Esophagus mucosa (tissue), 1 donor: ENCODE measurements at places on chromosomes 1 and 21. TPM values are rescaled to one million over a fixed set of nuclear protein-coding genes. Genes with fewer than 3 reads are reported as not detected.

DNA sequence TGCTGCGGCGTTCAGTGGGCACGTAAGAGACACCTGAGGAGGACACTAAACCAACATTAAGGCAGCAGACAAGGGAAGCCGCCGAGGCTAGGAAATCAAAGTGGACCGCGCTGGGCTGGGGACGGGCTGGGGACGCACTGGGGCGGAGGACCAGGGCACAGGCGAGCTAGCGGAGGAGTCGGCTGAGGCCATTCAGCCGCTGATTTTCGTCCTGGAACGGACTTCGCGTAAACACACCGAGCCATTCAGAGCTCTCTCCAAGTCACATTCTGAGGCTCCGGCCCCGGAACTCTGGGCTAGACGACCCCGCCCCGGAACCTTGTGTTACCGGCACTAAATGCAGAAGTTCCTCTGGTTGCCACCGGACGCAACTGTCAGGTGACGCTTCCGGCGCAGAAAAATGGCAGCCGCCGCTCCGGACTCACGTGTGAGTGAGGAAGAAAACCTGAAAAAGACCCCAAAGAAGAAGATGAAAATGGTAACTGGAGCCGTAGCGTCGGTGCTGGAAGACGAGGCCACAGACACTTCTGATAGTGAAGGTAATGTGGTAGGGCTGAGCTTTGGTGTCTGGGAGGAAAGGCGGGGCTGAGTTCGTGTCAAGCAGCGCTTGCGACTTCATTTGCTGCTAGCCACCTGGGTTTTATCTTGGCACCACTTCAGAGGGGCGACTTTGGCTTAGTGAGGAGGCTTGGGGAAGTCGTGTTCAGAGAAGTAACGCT lies at the start of gene RRP15:
RRP15 (plus strand) TSS at position 377 of the 719 bp plus-strand sequence; CDS start at position 401, 24 bp downstream.
- ATAC-seq, result peak; percentile 99

GRCh38 chr1:226864311-226864710 lies 6.1 kb upstream of the PSEN2 start:
- ATAC-seq, result no peak

PTCH2 gene
- total RNA-seq, result 0.40 TPM

GRCh38 chr1:30895944-30896660 lies 12.5 kb downstream of the SDC3 start:
- ATAC-seq, result no peak

DNA sequence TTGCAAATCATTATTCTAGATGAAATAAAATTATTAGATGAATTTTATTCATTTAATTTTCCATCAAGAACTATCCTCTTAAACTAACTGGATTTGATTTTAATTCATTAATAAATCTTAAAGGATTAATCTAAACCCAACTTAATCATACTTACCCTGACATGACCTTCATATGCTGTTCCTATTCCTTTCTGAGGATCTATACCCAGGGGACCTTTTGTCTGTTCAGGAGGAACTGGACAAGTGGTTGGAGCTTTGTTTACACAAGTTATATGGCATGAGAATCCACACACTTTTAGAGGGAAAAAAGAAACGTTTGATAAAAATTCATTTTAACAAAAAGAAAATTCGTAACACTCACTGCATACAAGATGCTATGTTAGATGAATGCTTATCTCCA lies 95.2 kb downstream of the COQ8A start:
- no peak for ATAC-seq

CLDN17 gene
- 1.8 TPM for total RNA-seq

EFNA3 gene
- 20.6 TPM for total RNA-seq

- ATAC-seq, result peak; percentile 36
These were observed 6.9 kb downstream of the PLA2G2D start for GRCh38 chr1:20112279-20113000.

GRCh38 chr1:9238134-9238533 lies 3.6 kb downstream of the H6PD start:
- no peak for ATAC-seq

ELAPOR1 gene
- total RNA-seq, result 1.9 TPM

WNT2B gene
- total RNA-seq, result 4.4 TPM

BACE2 gene
- total RNA-seq, result 39.6 TPM

DNA sequence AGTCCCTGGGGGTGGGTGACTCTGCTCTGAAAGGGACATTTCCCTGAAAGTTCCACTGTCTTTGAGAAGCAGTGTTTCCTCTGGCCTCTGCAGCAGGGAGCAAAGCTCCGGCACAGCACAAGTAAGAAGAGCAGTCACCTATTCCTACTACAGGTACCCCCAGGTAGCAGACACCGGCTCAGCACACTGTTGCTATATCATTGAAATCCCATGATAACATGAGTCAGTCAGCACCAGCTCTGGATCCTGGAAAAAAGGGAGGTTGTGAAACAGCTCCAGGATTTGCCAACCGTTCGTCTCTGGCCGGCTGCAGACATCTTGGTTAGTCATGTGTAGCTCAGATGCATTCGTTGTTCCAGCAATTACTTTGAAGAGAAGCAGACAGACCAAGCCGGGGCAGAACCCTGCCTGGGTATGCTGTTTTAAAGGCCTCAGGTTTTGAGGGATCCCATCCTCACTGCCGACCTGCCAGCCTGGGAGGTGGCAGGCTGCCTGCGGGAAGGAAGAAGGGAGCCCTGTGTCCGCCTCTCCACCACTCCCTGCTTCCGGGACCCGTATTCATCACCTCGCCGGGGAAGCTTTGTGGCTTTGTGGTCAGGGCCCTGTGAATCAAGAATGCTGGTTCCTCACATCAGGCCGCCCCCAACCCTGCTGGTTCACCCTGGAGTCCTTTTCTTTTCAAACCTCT lies 139.2 kb downstream of the CLIC6 start:
- ATAC-seq, result peak; percentile 83

DNA sequence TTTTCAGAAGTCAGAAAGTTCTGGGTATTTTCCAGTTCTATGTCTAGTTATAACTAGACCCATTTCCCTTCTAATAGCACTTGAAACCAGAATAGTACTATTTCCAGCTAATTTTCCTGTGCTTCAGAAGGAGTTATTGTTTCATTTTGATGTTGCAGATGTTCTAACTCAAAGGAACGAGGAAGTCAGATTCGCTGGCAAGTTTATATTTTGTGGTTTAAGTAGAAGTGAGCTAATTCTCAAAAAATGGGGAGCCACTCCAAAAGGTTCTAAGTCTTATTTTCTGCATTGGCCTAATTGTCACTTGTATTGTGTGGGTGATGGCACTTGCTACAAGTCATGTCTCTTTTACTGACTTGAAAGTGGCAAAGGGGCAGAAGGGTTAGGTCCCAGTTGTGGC lies 18.1 kb downstream of the CCDC185 start:
- ATAC-seq, result no peak

- ATAC-seq, result no peak
These were observed 1.4 kb downstream of the WDTC1 start for GRCh38 chr1:27235827-27236226.

DNA sequence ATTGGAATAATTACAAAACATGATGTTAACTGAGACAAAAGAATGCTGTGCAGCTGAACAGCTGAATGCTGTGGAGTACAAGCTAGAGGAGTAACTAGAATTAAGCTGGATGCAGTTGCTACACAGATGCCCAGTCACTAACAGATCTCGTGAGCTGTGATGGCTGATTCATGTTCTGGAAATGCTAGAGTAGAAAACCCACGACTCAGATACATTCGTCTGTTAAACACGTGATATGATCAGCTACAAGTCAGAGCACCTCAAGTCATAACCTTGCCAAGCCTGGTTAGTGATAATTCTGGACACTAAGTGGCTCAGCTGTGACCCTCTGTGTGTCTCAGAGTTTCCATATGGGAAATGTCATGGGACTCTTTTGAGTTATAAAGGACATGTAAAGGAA lies 89.7 kb upstream of the ESRRG start:
- ATAC-seq, result no peak

AMPD1 gene
- total RNA-seq, result not detected

DNA sequence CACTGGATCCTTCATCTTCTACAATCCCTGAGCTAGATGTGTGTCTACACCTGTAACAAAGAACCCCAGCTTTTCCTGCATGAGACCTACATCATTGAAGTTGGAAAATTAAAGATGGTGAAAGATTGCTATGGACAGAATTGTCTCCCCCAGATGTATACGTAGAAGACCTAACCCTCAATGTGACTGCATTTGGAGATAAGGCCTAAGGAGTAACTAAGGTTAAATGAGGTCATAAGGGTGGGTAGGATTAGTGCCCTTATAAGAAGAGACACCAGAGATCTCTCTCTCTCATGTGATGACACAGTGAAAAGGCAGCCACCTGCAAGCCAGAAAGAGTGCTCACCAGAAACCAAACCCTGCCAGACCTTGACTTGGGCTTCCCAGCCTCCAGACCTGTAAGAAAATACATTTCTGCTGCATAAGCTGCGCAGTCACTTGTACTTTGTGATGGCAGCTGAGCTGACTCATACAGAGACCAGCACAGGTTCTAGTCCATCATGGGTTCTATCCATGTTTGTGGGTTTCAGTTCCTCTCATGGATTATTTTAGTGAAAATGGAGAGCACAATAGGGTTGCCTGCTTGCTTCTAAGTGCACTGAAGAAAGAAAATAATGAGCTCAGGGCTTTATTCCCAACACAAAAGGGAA lies 180.8 kb downstream of the TPR start:
- no peak for ATAC-seq

DRAM2 gene
- 22.0 TPM for total RNA-seq

GRCh38 chr21:17105932-17106331 lies 406.9 kb upstream of the CXADR start:
- ATAC-seq, result peak; percentile 38

DNA sequence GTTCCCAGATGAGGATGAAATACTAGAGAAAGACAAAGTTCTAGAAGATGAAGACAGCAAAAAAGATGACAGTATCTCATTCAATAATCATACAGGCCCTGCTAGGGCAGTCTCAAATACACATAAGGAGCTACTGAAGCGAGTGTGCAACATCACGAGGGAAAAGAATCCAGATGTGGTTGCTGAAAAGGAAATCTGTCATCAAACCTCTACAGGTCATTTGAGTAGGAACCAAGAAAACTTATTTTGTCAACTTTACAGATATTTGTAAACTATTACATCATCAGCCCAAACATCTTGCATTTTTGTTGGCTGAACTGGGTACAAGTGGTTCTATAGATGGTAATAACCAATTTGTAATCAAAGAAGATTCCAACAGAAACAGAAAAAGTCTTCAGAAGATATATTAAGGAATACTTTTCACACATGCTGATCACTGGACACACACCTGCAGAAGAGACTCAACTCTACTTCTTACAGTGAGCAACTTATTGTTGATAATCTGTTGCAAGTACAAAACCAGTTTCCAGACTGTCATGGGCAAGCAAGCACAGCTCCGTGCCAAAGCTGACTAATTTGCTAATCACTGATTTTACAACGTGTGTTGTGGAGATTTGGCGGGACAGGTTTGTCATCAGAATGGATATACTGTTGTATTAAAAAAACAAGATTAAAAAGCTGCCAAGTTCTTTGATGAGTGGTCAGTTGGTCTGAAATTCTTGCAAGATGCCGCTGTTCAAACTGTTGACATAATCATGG lies 42.1 kb downstream of the TRIM33 start:
- peak; percentile 88 for ATAC-seq

DNA sequence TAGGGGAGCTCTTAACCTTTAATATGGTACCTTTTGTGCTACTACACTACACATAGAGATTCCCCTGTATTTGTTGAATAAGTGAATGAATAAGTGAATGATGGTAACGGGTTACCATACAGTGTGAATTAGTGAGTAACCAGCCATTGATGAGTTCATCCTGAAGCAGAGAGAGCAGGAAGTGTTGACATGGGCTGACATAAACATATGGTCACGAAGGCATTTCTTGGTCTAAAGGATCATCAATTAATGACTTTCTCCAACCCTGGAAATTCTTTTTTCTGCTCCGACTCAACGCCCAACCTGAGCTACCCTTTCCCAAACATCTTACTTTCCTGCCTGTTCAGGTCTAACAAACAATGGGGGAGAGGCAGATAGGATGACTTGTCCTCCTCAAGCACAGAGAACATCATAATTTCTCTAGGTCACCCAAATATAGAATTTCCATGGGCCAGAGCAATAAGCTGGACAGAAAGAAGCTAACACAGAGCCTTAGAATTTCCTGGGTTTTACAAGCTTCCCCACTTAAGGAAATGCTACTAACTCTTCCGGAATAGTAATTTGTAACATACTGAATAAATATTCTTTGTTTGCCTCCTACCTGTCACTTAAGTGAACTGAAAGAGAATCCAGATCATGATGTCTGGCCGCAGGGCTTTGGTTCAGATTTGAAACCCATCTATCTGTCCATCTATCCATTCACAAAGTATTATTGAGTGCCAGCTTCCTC lies 114.7 kb upstream of the NGF start:
- no peak for ATAC-seq

UTS2 gene
- total RNA-seq, result not detected

DNA sequence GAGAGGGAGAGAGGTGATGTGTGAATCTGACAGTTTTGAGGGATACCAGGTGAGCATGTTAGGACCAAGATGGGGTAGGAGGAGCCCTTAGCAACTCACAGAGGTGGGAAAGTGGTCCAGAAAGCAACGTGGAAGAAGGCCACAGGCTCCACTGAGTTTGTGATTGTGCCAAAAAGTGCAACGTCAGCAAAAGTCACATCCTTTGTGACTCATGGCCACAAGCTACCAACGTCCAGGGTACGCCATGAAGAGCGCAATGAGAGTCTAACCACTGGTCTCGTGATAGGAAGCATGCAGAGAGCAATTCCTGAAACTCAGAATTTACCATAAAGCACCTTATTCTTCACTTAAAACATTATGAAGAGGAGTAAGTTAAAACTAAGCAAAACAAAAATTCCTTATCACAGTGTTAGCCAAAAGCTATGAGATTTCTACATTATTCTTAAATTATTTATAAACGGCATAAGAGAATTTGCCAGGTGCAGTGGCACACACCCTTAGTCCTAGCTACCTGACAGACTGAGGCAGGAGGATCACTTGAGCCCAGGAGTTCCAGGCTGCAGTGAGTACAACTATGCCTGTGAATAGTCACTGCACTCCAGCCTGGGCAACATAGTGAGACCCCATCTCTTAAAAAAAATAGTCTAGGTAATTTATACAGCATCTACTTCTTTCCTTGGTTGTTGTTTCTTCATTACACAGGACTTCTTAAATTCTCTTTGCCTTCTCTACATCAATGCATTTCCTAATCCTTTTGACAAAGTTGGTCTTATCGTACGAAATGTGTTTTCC lies 55.2 kb downstream of the COLGALT2 start:
- ATAC-seq, result no peak

DNA sequence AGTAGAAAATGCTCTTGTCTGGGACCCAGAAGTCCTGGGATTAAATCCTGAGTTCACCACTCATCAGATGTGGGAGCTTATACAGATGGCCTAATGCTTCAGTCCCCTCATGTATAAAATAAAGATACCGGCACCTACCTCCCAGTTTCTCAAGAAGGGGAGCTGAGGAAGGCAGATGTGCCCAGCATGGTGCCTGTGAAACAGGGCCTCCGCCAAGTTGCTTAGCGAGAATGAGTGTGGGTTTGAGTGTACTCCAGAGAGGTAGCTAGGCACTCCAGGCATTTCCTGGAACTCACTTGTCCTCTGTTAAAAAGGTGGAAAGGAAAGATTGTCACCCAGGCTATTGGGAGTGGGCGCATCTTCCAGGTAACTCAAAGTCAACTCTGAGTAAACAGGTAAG lies 37.8 kb downstream of the IER5 start:
- ATAC-seq, result no peak

BSND gene
- not detected for total RNA-seq
